T-cell (primary cell): ENCODE measurements at places on chromosomes 16 and 17. TPM values are rescaled to one million over a fixed set of nuclear protein-coding genes. Genes with fewer than 3 reads are reported as not detected.
A peak's percentile ranks its signal among the peaks of the same experiment; 100 is the strongest.

DNA sequence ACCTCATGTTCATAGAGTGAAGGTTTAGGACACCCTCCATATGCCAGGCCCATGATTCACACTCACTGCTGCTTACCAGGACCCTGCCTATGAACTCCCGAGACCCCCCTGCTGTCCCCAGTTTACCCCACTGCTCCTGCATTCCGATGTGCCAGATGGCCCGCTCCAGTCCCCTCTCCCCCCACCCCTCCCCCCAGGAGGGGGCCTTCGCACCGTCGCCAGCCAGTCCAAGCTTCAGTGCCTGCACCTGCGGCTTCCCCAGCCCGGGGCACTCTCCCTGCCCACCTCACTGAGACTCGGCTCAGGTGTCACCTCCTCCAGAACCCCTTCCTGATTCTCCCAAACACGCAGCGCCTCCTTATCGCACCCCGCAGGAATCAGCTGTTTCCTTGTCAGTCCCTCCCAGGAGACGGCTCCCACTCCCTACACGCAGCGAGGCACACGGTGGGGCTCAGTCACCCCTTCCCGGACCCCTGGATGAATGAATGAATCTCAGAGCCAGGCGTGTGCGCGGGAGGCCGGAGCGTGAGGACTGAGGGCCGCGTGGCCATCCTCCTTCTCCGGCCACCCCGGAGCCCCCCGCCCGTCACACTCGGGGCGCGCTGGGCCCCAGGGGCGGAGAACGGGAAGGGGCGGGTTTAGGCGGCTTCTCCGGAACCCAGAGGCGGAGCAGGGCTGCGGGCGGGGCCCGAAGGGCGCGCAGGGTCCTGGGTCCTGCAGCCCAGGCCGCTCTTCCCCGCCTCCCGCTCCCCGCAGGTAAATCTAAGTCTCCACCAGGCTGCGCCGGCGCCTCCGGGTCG lies 1.6 kb downstream of the MYO1C start:
- peak; percentile 53 for DNase-seq

- DNase-seq = no peak
Measured at GRCh38 chr17:81095383-81095762, 60.4 kb downstream of the BAIAP2 start.

DNA sequence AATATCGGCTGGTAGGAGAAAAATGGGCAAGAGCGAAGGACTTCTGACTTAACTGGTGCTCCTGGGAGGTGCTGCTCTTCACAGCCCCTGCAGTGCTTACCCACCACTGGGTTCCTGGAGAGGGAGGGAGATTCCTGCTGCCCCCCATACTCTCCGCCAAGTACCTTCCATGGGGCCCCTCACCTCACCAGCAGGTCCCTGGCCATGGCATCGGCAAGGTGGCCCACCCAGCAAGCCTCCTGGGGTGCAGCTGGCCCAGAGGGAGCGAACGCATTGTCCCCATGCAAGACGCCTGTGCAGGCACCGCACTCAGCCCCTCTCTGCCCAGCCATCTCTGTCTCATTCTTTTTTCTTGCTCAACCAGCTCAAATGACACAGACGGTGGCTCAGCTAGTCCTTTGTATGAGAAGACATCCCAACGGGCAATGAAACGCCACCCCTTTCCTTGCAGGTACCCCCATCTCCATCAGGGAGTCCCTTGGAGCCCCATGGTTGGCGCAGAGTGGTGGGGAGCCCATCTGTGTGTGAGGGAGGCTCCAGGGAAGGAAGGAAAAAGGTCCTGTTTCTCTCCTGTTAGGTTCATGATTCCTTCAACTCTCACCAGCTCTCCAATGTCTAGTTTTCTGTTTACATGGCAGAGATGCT lies 9.6 kb upstream of the ALDH3A1 start:
- DNase-seq = no peak

DNA sequence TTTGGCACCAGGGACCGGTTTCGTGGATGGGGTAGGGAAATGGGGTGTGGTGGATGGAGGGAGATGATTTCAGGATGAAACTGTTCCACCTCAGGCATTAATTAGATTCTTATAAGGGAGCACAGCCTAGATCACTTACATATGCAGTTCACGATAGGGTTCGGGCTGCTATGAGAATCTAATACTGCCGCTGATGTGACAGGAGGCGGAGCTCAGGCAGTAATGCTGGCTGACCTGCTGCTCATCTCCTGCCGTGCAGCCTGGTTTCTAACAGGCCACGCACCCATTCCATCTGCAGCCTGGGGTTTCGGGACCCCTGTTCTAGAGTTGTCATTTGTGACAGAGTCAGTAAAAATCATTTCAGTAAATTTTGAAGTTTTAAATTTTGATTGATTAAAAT lies 99.7 kb downstream of the CHD9 start:
- DNase-seq = no peak

GRCh38 chr17:38556239-38556638 lies 49.5 kb downstream of the SRCIN1 start:
- DNase-seq = no peak

DNA sequence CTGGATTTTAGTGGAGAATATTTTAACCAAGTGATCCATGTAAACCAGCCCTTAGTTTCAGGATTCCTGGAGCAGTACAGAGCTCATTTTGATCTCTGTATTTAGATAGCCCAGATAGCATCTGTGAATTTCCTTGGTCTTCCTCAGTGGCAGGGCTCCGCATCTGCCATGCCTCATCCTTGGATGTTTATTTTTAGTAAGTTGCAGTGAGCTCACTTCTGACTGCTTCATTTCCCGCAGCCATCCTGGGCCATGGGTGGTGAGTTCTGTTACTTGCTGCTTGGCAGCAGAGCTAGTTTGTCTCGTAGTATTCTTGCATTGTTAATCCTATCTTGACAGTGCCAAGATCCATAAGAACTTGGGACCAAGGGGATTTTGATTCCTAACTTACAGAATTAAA lies 33.7 kb downstream of the IST1 start:
- DNase-seq = no peak

- DNase-seq = no peak
Measured at GRCh38 chr17:82231312-82231561, 2.4 kb downstream of the SLC16A3 start.

- no peak for DNase-seq
Measured at GRCh38 chr17:60501589-60501988, 24.5 kb downstream of the APPBP2 start.

- no peak for DNase-seq
Measured at GRCh38 chr16:23959752-23960072, 123.9 kb downstream of the PRKCB start.

- peak; percentile 13 for DNase-seq
Measured at GRCh38 chr16:53892155-53892554, 188.2 kb downstream of the FTO start.

- DNase-seq = no peak
Measured at GRCh38 chr17:29642171-29642611, 19.5 kb upstream of the CORO6 start.

DNA sequence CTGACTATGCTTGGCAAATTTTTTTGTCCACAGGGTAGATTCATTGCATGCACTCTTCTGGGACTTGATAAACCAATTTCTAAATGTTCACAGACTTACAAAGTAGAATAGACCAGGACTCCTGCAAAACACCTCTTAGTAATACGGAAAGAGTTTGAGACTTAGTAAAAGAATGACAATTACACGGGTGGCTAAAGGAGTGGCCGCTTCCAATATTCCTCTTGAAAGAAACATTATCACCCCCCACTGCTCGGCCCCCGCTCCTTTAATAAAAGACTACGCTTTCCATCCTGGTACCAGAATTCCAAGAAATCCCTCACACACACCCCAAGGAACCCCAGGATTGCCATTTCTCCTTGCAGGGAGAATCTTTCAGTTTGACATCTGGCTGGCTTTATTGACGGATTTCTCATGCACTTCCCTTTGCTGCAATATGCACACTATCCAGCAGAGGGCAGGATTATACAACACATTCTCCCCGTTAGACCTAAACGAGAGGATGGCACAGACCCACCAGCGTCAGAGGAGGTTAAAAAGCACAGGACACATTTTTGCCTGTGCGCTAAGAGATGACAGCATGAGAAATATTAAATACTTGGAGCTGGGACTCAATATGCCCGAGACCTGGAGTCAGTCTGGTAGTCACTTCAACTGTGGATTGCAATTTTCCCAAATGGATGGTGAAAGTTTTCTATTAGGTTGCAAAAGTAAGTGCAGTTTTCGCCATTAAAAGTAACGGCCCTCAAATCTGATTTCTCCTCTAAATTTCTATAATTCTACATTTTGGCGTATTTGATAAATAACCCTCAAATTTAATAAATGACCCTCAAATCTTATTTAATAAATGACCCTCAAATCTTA lies 46.6 kb upstream of the NUDT7 start:
- peak; percentile 44 for DNase-seq

DNA sequence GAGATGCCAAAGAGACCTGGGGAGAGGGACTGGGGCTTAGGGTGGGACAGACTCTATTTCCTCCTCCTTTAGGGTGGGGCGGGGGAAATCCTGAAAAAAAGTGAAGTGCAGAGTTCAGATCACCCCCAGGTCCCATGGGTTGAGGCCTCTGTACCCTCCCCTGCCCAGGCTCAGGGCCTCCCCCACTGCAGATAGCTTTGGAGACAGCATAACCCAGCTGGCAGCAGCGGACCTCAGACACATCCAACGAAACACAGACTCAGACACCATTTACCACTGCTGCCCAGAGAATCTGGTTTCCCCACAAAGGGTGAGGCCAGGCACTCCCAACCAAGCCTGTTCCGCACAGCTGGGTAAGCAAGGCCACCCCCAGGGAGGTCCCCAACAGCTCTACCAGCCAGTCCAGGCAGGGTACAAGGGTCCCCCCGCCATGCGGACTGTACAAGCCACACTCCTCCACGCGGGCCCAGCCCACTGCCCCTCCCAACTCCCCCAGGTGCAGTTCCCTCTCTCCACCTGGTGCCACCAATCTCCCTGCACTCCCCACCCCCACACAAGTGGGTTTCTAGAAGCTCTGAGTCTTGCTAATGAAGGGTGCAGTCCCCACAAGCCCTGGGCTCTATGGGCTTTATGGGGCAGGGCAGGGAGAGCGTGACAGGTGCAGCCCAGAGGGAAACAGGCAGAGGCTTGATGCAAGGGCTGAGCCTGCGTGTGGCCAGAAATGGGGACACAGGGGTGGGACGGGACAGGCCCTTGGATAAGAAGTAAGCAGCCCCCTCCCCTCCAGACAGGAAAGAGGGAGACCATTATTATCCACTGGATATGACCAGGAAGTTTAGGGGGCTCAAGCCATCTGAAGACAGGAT lies 8.9 kb downstream of the RHBDF2 start:
- DNase-seq = no peak

DNA sequence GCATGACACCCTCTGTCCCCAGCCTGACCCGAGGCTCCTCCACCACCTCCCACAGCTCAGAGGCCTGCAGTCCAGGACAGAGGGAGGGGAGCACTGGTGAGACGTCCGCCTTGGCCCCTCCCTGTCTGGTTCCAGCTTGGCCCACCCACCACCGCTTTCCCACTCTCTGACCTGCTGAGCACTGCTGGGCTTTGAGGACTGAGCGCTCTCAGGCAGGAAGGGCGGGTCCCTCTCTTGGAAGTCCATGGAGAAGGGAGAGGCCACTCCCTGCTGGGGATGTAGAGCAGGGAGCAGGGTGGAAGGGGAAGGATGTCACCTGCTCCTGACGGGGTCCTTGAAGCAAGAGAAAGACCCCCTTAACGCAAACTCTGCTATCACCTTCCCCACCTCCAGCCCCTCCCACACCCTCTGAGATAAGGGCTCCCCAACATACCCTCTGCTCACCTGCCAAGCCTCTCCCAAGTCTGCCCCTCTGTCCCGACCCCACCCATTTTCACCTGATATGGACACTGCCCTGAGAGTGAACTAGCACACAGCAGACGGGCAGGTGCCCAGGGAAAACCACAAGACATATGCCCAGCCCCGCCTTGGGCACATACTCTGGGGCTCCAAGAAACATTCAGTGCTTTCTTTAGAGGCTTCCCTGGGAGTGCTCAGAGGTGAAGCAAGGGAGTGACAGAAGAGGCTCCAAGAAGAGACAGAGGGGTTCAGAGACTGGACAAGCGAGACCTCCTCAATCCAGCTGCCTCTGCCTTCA lies 1.4 kb downstream of the OSBPL7 start:
- no peak for DNase-seq

- DNase-seq = no peak
Measured at GRCh38 chr16:25134166-25134700, 22.7 kb downstream of the LCMT1 start.

DNA sequence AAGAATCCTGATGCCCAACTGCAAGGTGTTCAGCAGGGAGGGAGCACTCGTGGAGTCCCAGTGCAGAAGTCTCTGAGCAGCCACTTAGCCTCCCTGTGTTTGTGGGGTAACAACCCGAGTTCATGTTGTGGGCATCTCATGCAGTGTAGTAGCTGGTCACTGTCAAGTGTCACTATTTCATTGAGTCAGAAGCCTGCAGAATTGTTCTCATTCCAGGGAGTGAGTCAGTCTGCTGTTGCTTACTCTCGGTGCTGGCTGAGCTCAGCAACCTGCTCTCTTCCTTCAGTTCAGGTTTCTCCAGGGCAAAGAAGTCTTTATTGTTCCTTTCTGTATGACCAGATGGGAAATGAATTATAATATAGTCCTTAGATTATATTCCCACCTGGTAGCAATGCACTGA lies 24.1 kb downstream of the HMOX2 start:
- no peak for DNase-seq

- DNase-seq = no peak
Measured at GRCh38 chr17:81564778-81565177, 12.6 kb upstream of the FAAP100 start.

GRCh38 chr17:12421077-12421476 lies 244.6 kb upstream of the MYOCD start:
- DNase-seq = no peak

GRCh38 chr16:89281829-89282228 lies 64.3 kb downstream of the ZNF778 start:
- DNase-seq = no peak

EVI2B gene
- 130 TPM for total RNA-seq

WIPF2 gene
- 25.1 TPM for total RNA-seq

TAC4 gene
- total RNA-seq = not detected

CLEC19A gene
- not detected for total RNA-seq

EPX gene
- not detected for total RNA-seq

CD79B gene
- 17.6 TPM for total RNA-seq

SOST gene
- total RNA-seq = not detected

APOH gene
- total RNA-seq = 1.3 TPM

NDUFAB1 gene
- 24.2 TPM for total RNA-seq
